ENCODE measurements at places on chromosomes 2 and 18.

DNA sequence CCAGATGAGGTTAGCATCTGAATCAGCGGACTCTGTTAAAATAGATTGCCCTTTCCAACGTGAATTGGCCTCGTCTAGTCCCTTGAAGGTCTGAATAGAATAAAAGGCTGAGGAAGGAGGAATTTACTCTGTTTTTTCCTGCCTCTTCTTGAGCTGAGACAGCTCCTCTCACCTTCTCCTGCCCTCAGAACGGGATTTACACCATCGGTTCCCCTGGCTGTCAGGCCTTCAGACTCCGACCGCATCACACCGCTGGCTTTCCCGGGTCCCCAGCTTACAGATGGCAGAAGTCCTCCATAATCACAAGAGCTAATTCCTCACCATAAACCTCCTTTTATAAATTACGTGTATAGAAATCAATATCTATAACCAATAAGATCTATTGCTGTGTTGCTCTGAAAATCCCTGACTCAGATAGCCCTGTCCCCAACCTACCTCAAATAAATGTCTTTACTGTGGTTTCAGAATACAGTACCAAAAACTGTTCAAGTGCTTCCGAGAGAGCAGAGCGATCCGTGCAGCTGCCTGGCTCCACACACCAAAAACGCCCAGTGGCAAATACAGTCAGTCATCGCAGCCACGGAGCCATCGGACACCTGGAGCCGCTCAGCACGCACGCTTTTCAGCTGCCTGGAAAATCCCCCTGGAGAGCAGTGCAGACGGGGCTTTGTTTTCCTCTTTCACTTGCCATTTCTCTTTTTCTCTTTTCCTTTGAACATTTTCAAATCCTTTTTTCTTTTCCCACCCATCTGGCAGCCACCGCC lies 196.9 kb downstream of the NRP2 start:
- DNase-seq, result no peak

- DNase-seq, result no peak
Measured at GRCh38 chr18:8559612-8560186, 49.5 kb upstream of the RAB12 start.

DNA sequence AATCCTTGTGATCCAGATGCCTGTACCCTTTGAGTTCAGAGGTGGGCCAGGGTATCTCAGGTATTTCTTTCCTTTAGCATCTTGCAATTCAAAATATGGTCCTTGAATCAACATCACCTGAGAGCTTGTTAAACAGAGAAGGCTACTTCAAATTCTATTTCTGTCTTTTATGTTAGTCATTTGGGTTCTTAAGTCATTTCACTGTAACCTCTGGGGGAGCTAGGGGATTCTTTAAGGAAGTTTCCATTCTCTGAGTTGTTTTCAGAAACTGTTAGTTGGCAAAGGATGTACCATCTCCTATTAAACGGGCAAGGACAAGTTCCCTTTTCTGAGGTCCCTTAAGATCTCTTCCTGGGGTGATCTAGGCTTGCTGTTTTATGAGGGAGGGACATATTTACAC lies 16.6 kb downstream of the CFLAR start:
- DNase-seq, result no peak

DNA sequence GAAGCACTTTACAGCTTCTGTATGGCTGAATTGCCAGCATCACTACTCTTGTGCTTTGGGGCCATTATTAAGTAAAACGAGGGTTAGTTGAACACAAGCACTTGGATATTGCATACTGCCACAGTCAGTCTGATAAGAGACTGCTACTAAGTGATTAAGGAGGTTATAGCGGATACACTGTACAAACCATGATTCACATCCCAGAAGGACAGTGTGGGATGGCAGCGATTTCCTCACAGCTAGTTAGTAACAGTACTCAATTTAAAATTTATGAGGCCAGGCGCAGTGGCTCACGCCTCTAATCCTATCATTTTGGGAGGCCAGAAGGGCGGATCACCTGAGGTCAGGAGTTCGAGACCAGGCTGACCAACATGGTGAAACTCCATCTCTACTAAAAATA lies 2.6 kb upstream of the BMPR2 start:
- DNase-seq, result no peak

- peak; percentile 27 for DNase-seq
Measured at GRCh38 chr2:119826370-119826961, 66.7 kb downstream of the PTPN4 start.

GRCh38 chr18:62571648-62572047 lies 48.8 kb downstream of the ZCCHC2 start:
- no peak for DNase-seq

GRCh38 chr2:198695879-198696278 lies 761.9 kb downstream of the SATB2 start:
- DNase-seq, result no peak

DNA sequence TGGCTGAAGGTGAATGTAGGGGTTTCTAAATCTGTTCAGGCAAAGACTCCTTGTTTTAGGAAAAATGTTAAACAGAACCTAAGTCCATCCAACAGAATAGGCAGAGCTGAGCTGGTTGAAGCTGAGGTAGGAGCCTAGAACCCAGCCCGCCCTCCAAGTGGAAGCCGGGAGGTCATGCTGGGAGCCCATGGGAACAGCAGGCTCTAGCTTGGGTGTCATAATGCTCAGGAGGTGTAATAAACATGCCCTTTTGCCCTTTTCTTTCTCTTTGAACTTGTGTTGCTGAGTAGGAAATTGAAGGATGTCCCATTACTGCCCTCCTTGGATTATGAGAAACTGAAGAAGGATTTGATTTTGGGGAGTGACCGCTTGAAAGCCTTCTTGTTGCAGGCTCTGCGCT lies 60.3 kb downstream of the ARMC9 start:
- no peak for DNase-seq

- DNase-seq, result no peak
Measured at GRCh38 chr2:133503323-133503722, 64.9 kb downstream of the NCKAP5 start.

DNA sequence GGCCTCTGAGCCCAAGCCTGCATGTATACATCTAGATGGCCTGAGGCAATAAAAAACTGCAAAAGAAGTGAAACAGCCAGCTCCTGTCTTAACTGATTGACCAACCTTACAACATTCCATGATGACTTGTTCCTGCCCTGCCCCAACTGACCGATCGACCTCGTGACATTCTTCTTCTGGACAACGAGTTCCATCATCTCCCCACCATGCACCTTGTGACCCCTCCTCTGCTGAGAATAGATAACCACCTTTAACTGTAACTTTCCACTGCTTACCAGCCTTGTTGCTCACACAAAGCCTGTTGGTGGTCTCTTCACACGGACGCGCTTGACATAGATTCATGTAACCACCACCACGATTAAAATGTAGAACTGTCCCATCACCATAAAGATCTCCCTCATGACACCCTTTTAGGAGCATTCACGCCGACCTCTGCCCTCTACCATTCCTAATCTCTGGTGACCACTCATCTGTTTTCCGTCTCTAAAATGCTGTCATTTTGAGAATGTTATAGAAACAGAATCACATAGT lies 120.1 kb upstream of the REV1 start:
- DNase-seq, result no peak

DNA sequence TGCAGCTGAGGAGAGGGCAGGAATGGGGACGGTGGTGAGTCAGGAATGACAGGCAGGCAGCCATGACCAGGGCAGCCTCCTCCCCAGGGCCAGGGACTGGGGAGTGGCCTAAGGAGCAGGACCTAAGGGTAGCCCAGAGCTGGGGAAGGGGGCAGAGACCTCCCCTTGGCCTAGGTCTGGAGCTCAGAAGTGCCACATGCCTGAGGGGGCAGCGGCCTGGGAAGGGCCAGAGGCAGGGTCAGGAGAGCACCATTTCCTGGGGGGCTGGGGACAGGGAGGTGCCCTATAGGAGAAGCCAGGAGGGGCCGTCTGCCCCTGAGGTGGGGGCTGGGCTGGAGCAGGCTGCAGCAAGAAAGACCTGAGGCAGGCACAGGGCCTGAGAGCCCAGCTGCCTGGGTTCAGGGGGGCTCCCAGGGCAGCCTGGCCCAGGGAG lies 20.9 kb downstream of the CFLAR start:
- DNase-seq, result no peak

DNA sequence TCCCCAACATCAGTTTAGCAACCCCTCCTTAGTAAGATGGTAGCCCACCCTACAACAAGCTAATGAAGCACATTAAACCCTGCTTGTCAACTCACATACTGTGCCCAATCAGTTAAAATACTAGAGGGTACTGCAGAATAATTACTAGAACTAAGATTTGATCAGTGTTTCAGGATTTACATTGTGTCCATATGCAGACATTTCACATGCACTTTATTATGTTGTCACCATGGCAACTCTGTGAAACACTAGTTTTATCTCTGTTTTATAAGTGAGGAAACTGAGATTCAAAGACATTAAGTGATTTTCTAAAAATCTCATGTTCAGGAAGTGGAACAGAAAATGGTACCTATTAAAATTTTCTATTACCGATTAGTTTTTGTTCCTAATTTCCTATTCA lies 61.7 kb downstream of the CYBRD1 start:
- no peak for DNase-seq

- DNase-seq, result no peak
Measured at GRCh38 chr18:58584200-58585127, 44.4 kb downstream of the ALPK2 start.

GRCh38 chr18:67652288-67652687 lies 135.8 kb upstream of the DSEL start:
- no peak for DNase-seq

- DNase-seq, result no peak
Measured at GRCh38 chr2:135190799-135191198, 138.7 kb downstream of the RAB3GAP1 start.

DNA sequence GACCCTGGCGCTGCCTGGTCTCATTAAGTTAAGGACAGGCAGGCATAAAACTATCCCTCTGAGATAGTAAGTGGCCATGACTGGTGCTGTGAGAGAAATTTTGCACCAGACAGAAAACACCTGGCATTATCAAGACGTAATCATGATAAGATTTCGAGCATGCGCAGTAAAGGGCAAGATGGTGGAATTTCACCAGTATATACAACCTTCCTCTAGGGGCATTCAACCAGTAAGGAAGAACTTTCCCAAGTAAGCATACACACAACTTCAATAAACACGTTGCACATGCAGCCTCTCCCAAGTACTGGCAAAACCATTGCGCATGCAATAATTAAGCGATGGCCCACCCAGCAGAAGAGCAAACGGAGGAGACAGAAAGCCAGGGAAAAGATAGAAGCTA lies 1376.4 kb upstream of the CRIM1 start:
- DNase-seq, result no peak

DNA sequence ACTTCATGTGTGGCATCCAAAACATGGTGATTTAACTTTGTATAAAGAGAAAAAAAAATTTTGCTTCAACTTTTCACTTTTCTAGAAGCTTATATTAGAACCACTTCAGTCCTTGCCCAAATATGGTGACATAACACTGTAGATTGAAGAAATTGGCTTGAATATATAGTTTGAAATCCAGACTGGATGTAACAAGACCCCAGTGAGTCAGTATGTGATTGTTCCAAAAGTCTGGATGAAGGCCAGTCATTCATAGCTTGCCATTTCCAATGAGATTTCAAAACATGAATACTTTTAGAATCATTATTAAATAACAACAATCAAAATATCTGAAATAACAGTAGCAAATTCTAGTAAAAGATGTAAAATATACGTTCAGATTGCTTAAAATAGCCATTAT lies 104.8 kb upstream of the FN1 start:
- DNase-seq, result no peak

- no peak for DNase-seq
Measured at GRCh38 chr2:124402274-124402673, 377.2 kb downstream of the CNTNAP5 start.

- DNase-seq, result no peak
Measured at GRCh38 chr2:82342356-82342755, 2037.8 kb upstream of the LRRTM1 start.

DNA sequence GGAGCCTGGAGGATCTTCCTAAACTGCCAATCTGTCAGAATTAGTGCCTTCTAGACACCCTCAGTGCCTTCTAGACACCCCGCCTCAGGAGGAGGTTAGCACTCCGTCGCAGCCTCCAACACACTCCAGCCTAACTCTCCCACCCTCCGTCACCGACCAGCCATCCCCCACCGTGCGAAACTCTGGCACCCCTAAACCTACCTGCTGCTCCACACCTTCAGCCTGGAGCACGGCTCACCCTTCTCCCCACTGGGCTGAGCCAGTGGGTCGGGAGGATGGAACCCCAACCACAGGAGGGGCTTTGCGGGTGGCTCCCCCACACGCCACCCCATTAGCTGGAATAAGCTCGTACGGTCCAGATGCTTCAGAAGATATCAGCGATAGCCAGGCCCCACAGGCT lies 468.9 kb upstream of the HS6ST1 start:
- no peak for DNase-seq

- no peak for DNase-seq
Measured at GRCh38 chr2:237244976-237245646, 159.4 kb downstream of the COPS8 start.

DNA sequence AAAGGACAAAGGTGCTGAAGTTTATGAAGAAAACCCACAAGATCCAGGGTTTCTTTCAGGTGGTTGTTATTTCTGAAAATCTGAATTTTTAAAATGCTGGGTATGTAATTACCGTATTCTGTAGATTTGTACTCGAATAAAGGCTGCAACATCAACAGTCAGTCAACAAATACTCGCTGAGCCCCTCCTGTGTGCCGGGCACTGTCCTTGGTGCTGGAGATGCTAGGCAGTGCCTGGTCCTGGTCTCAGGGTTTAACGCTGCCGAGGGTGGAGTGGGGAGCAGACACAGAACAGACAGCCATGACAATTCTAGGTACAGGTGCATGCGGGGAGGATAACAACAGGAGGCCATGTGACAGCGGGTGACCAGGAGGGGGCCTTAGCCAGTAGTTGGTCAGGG lies 27.2 kb upstream of the PDIA6 start:
- DNase-seq, result no peak

DNA sequence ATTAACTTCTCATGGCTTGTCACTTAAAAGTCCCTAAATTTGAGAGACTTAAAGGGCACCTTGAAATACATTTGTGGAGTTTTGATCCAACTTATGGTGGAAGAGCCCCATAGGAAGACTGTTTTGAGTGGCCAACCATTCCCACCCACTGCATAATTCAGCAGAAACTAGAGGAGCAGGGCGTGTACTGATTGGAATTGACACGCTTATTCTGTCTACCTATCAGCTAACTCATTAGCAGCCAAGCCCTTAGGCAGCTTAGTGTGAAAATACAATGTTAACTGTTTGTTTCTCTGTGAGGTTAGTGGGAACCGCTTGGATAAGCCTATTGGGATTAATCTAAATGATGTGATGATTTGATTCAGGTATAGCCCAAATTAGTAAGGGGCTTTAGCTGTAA lies 6.4 kb downstream of the LGALSL start:
- DNase-seq, result no peak

GRCh38 chr18:48142994-48143393 lies 212.5 kb upstream of the SMAD2 start:
- no peak for DNase-seq

- DNase-seq, result no peak
Measured at GRCh38 chr18:11324956-11325882, 175.8 kb upstream of the PIEZO2 start.

- no peak for DNase-seq
Measured at GRCh38 chr2:127771756-127772155, 39.2 kb downstream of the WDR33 start.
